Psoas muscle (tissue), 8 donors: ENCODE measurements at places on chromosomes 1 and 21. TPM values are rescaled to one million over a fixed set of nuclear protein-coding genes. Genes with fewer than 3 reads are reported as not detected.

DNA sequence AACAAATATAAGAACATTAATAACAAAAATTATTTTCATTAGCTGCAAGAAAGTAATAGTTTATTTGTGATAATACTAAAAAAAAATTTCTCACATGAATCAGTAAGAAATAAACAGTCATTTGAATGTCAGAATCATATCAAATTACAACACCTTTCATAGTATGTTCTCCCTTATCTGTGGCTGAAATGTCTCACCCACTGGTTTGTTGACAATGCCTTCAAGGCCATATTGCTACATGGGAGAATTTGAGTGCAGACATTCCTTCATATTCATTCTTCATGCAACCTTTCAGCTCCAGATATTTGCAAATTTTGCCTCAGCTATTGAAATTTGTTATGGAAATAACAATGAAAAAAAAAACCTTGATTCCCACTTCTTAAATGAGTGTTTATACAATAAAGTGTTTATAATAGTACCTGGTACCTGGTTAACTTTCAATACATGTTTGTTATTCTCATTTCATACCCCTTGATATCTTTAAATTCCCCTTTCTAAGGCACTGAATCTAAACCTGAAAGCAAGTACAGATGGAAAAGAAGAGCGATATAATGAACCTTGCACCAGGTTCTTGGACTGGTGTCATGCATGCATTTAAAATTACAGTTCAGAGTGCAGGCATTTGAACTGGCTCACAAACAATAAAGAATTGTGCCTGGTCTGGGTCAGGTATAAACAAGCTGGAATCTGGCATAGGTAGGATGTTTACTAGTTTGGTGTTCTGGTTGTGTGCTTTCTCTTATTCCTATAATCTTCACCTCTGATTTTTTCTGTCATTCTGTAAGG lies 242.2 kb upstream of the ADGRL2 start:
- H3K4me1 ChIP-seq: no peaks in the 10 kb centered on the region
- no peak overlapping the region for H3K4me3 ChIP-seq
- no peak overlapping the region for H3K27ac ChIP-seq
- no peaks in the 10 kb centered on the region for H3K36me3 ChIP-seq
- H3K27me3 ChIP-seq: no peaks in the 10 kb centered on the region

DNA sequence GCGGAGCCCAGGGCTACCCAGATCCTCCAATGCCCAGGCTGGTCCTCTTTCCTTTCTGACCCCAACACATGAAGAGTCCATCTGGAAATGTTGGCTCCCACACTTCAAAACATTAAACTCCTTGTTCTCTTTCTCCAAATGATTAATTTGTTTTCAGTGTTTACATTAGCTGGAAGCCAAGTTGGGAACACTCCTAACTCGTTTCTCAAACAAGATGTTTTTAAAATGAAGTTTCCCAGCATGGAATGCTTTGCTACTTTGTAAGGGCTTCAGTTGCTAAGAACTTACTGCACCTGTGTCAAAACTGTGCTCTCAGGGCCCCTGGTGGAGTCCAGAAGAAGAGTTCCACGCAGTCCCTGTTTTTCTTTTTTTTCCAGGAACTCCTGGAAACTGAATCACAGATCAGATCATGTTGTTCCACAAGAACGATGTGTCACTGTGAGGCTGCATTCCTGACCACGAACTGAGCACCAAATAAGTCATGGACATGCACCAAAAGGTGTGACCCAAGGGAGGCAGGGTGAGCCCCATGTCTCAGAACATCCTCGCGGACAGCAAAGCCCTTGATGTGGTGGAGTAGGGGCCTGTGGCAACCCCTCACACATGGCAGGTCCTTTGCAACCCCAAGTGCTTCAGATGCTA lies 257.3 kb downstream of the KCNJ6 start:
- DNase-seq: no peak
- H3K27me3 ChIP-seq: no peaks in the 10 kb centered on the region
- H3K36me3 ChIP-seq: no peaks in the 10 kb centered on the region
- H3K4me3 ChIP-seq: no peak overlapping the region
- no peak overlapping the region for H3K27ac ChIP-seq

- DNase-seq: no peak
- no peaks in the 10 kb centered on the region for H3K4me1 ChIP-seq
Measured at GRCh38 chr1:175482071-175482451, 261.3 kb downstream of the TNR start.

Gene UQCRHL
- total RNA-seq: 2.8 TPM

Gene NGF
- 1.3 TPM for total RNA-seq

Gene TBX19
- 0.27 TPM for total RNA-seq
